ENCODE measurements at places on chromosomes 16 and 17. TPM values are rescaled to one million over a fixed set of nuclear protein-coding genes. Genes with fewer than 3 reads are reported as not detected.

DNA sequence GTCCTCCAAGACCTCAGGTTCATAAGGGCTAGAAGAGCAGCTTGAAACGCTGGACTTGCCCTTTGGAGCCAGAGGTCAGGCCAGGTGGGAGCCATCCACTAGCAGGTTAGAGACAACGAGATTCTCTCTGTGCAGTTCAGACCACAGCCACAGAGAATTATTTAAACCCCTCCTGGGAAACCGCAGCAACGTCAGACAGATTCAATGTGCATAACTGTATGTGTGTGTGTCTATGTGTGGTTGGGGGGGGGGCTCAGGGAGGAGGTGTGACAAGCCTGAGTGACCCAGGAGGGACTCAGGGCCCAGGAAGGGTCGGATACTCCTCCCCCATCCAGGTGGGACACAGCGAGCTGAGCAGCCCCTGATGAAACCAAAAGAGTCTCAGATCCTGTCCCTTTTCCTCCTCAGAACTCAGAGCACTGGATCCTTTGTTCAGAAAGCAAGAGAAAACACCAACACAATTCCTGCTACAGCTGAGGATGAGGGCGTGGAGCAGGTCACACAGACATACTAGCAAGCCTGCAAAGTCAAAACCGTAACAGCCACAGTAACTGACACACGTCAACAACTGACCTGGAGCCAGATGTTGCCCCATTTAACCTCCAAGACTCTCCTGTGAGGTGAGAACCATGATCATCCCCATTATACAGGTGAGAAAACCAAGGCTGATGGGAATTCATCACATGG, 66.8 kb downstream of the XYLT1 start:
- H3K27me3 ChIP-seq = no peaks in the 10 kb centered on the region
- DNase-seq = no peak
- peak overlapping the region; percentile 92 for H3K27ac ChIP-seq
- H3K4me3 ChIP-seq = no peak overlapping the region

- DNase-seq = peak; percentile 89
- no peaks in the 10 kb centered on the region for H3K27me3 ChIP-seq
- no peaks in the 10 kb centered on the region for H3K36me3 ChIP-seq
- H3K4me1 ChIP-seq = no peaks in the 10 kb centered on the region
- H3K27ac ChIP-seq = peak overlapping the region; percentile 91
Measured at GRCh38 chr17:77829843-77830799, 128.4 kb upstream of the TNRC6C start.

- no peaks in the 10 kb centered on the region for H3K4me1 ChIP-seq
- no peak overlapping the region for H3K4me3 ChIP-seq
- no peaks in the 10 kb centered on the region for H3K27me3 ChIP-seq
Measured at GRCh38 chr17:1431631-1432104, 24.4 kb downstream of the CRK start.

Gene CDC42EP4
- 73.7 TPM for total RNA-seq

Gene RNU2-1
- total RNA-seq = 5,422 TPM

Gene SLC35G6
- total RNA-seq = not detected
